ENCODE measurements at places on chromosomes 2 and 18. TPM values are rescaled to one million over a fixed set of nuclear protein-coding genes. Genes with fewer than 3 reads are reported as not detected.

Gene SERPINB7
- not detected for total RNA-seq

Gene OSBPL1A
- 46.1 TPM for total RNA-seq

Gene CAPN14
- total RNA-seq, result under 0.01 TPM

Gene RFX8
- 46.7 TPM for total RNA-seq

Gene SLC39A10
- total RNA-seq, result 25.7 TPM

Gene PLB1
- 0.39 TPM for total RNA-seq

Gene NPPC
- not detected for total RNA-seq

Gene UGT1A4
- total RNA-seq, result not detected

Gene IL36A
- total RNA-seq, result not detected

Gene TEX51
- total RNA-seq, result not detected

Gene NFE2L2
- total RNA-seq, result 46.1 TPM

Gene MTCL1
- 37.3 TPM for total RNA-seq

Gene AQP12A
- total RNA-seq, result not detected

Gene ATP6V1B1
- 0.59 TPM for total RNA-seq

Gene LRRTM1
- under 0.01 TPM for total RNA-seq

Gene SPP2
- not detected for total RNA-seq

Gene CCDC178
- not detected for total RNA-seq

Gene SMAD7
- 4.8 TPM for total RNA-seq

Gene B4GALT6
- total RNA-seq, result 3.7 TPM

Gene LIMS3
- 0.20 TPM for total RNA-seq

Gene CYP1B1
- 145 TPM for total RNA-seq

Gene ERMN
- not detected for total RNA-seq

Gene PDE11A
- not detected for total RNA-seq

Gene ABCG8
- not detected for total RNA-seq

Gene MLPH
- total RNA-seq, result 49.5 TPM

Gene REG1B
- total RNA-seq, result not detected

Gene SLC14A1
- under 0.01 TPM for total RNA-seq

Gene MCFD2
- 100 TPM for total RNA-seq

Gene LOXL3
- total RNA-seq, result 2.2 TPM

Gene IL36B
- total RNA-seq, result not detected

Gene ATP5MC3
- total RNA-seq, result 128 TPM

Gene MORN2
- 10.8 TPM for total RNA-seq

Gene ALLC
- not detected for total RNA-seq

Gene L3MBTL4
- 0.20 TPM for total RNA-seq

Gene SPEG
- total RNA-seq, result 15.4 TPM

Gene FSHR
- not detected for total RNA-seq

Gene LYG1
- total RNA-seq, result 0.20 TPM

Gene SLC5A7
- total RNA-seq, result not detected

Gene LHCGR
- total RNA-seq, result not detected

Gene HNMT
- total RNA-seq, result 23.3 TPM

Gene LYPD6B
- not detected for total RNA-seq

Gene GULP1
- total RNA-seq, result 10.7 TPM

Gene POTEC
- total RNA-seq, result not detected

Gene FAM237A
- total RNA-seq, result not detected

Gene ZNF2
- total RNA-seq, result 7.2 TPM

Gene ASB18
- not detected for total RNA-seq

Gene CFAP221
- not detected for total RNA-seq

Gene REG3A
- not detected for total RNA-seq

Gene MC4R
- not detected for total RNA-seq

Gene TEX44
- not detected for total RNA-seq

Gene CNNM4
- 3.1 TPM for total RNA-seq

Gene BOK
- total RNA-seq, result 11.4 TPM

Gene MROH2A
- not detected for total RNA-seq

Gene KCNS3
- total RNA-seq, result 1.1 TPM

Gene GPBAR1
- total RNA-seq, result 0.20 TPM
